ENCODE measurements at places on chromosomes 6 and 20.

GRCh38 chr20:48107560-48107959, 322.3 kb upstream of the SULF2 start:
- no peak for DNase-seq

GRCh38 chr6:20653085-20653479, 118.8 kb downstream of the CDKAL1 start:
- no peak for DNase-seq

DNA sequence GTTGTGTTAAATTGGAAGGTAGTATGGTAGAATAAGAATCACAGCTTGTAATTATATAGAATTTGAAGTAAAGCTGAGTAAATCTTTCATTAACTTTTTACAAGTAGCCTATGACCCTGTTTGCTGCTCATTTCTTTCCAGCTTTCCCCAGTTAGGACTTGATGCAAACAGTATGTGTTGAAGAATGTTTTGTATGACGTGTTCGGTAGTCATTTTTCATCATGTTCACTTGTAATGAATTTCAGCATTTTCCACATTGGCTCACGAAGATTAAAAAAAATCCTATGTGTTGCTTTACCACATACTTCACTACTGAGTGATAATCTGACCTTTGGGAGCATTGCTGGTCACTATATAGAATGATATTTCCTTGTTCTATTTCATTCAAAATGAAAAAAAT, 162.4 kb downstream of the CDKAL1 start:
- no peak for DNase-seq

DNA sequence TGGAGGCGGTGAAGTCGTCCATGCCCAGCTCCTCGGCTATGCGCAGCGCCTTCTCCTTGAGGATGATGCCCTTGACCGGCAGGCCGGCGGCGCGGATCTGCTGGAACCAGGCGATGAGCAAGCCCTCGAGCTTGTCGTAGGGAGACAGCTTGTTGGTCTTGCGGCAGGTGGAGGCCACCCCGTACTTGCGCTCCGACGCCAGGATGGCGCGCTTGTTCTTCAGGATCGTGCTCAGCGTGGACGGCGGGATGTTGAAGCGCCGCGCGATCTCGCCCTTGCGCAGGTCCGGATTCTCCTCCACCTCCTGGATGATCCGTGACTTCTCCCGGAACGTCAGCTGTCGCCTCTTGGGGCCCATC, 435 bp downstream of the CENPB start:
- no peak for DNase-seq

GRCh38 chr20:49575551-49576060, 7.7 kb upstream of the PTGIS start:
- no peak for DNase-seq

DNA sequence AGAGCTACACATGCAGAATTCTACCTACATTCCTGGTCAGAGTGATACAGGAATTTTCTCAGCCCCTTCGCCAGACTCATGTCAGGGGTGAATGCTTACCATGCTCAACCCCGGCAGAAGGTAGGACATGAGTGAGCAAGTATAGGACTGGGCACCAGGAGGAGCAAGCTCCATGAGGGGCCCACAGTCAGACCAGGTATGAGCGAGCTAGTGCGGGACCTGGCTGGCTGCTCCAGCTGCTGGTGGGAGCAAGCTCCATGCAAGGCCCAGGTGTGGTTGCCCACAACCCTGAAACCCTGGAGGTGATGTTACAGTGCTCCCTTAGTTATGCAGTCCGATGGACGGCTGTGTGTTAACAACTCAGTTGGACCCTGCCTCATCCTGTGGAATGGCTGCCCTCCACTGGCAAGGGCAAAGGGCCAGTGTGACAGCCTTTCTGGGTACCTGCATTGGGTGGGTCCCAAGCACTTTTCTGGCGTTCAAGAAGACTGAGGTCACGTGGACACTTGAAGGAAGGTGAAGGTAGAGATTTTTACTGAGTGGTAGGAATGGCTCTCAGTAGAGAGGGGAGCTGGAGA, 503.5 kb upstream of the CITED2 start:
- DNase-seq: no peak

DNA sequence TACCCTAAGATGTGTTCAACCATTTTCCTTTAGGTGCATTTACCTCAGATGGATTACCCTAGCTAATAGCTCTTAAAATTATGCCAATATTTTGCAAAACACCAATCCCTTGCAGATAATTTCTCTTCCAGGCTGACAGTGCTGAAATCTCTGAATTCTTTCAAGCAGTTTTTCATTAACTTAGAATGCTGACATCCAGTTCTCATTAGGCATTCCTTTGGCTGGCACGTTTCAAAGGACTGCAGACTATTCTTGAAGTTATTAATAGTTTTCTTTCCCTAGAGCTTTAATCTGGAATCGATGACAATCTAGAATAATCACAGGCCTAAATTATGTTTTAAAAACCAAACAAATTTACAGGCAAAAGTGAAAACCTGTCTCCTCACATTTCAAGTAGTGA, 68.3 kb downstream of the SMLR1 start:
- no peak for DNase-seq

- DNase-seq: no peak
Measured at GRCh38 chr6:138498629-138499302, 528 bp downstream of the NHSL1 start.

- DNase-seq: no peak
Measured at GRCh38 chr6:147046141-147046877, 157.9 kb upstream of the STXBP5 start.

- peak; percentile 14 for DNase-seq
Measured at GRCh38 chr20:9583151-9583550, 68.8 kb downstream of the LAMP5 start.

GRCh38 chr6:128271527-128271926, 248.9 kb downstream of the PTPRK start:
- DNase-seq: no peak

GRCh38 chr6:134816300-134816699, 133.6 kb downstream of the ALDH8A1 start:
- no peak for DNase-seq

DNA sequence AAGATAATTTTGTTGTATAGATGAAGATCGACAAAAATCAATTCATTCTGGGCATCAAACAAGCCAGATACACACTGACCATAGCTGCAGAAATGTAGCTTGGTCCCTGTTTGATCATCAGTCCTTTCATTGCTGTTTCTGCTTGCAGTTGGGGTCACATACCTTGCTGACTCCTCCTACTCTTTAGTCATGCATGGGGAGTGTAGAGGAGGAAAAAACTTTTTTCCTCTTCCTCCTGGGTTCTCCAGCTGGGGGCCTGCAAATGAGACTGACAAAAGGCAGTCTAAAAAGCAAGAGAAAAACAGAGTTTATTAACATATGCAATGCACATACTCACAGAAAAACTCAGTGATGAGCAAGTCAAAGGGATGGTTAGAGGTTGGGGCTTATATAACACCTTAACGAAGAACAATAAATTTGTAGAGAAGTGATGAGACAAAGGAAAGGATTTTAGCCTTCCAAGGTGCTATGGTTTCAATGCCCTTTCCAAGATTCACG, 105.8 kb downstream of the QRSL1 start:
- no peak for DNase-seq

DNA sequence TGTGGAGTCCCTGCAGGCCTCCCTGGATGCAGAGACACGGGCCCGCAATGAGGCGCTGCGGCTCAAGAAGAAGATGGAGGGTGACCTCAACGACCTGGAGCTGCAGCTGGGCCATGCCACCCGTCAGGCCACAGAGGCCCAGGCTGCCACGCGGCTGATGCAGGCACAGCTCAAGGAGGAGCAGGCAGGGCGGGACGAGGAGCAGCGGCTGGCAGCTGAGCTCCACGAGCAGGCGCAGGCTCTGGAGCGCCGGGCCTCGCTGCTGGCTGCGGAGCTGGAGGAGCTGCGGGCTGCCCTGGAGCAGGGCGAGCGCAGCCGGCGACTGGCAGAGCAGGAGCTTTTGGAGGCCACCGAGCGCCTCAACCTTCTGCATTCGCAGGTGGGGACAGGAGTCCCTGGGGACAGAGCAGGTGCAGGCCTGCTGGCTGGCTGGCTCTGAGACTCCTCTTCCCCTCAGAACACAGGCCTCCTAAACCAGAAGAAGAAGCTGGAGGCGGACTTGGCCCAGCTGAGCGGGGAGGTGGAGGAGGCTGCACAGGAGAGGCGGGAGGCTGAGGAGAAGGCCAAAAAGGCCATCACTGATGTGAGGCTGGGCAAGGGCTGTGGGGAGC, 44.7 kb downstream of the MYH7B start:
- DNase-seq: no peak

DNA sequence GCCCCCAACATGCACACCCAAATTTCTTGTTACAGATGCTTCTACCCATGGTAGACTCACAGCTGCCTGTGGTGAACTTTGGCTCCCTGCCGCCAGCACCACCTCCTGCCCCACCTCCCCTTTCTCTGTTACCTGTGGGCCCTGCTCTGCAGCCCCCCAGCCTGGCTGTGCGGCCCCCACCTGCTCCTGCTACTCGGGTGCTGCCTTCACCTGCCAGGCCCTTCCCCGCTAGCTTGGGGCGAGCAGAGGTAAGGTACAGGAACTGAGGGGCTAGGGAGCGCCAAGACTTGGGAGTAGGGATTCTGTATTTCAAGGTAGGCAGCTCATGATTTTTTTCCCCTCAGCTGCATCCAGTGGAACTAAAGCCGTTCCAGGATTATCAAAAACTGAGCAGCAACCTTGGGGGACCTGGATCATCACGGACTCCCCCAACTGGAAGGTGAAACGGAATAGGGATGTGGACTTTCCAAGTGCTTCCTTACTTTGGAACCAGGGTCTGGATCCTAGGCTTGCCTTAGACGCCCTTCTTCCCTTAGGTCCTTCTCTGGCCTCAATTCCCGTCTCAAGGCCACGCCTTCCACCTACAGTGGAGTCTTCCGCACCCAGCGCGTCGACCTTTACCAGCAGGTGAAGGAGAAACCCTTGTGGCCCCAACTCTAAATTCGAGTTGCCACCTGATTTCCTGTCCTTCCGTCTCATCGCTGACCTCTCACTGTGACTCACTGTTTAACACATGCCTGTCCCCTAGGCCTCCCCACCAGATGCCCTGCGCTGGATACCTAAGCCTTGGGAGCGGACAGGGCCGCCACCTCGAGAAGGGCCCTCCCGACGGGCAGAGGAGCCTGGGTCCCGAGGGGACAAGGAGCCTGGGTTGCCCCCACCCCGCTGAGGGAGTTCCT, 15.5 kb downstream of the BAG6 start:
- DNase-seq: no peak

GRCh38 chr6:114718186-114718585, 375.4 kb upstream of the HS3ST5 start:
- DNase-seq: no peak

DNA sequence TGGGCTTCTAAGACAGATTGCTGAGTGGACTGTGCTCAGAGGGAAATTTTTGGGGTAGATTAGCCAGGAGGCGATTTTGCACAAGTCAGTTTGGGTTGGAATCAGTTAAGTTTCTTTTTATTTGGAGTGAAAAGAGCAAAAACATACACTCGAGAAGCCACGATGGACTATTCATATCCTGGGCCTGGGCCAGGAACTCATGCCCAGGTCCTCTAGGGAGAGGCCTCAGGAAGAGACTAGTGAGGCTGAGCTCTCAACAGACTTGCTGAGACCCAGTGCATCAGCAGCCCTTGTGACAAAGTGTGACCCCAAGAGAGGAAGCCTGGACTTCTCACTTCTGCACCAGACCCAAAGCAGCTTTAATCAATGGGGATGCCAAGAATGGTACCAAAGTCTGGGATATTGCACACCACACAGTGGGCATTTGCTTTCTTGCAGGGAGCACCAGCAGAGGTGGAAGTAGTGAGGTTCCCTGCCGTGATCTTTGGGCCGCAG, 61.6 kb upstream of the MAFB start:
- no peak for DNase-seq

DNA sequence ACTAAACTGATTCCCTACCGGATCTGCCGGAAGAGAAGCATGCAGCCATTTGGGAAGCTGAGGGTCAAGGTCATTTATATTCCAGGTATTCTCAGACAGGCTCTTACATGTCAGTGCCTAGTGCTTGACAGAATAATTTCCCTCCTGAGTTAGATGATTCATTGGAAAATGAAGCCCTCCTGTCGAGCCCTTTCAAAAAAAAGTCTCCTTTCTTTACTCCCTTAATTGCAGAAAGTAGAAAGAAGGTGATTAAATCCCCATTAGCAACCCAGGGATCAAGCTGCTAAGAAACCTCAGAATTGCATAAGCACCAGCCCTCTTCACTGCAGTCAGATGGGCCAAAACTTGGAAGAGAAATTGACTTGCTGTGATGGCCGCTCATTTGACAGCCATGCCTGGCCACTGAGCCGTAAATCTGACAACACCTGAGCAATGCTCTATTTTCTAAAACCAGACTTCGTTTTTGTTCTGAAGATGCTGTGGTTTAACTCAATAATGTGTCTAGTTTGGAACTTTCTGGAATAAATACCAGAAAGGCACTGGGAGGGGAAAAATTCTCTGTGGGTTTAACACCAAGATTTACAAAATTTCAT, 61.0 kb upstream of the ARMH2 start:
- no peak for DNase-seq

DNA sequence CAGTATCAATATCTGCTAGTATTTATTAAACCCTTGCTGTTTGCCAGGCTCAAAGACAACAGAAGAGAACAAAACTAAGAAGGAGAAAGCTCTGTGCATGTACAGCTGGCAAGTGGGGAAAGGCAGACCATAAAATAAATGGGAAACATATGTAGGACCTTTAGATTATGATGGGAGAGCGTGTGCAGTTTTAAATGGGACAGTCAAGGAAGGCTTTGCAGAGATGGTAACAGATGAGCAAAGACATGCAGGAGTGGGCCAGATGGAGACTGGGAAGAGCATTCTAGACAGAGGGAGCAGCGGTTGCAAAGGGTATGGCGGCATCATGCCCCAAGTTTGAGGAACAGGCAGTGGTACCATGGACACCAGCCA, 260.0 kb downstream of the NRN1 start:
- DNase-seq: no peak

- DNase-seq: no peak
Measured at GRCh38 chr6:154752022-154752421, 18.8 kb downstream of the SCAF8 start.

- DNase-seq: no peak
Measured at GRCh38 chr6:44067173-44068139, 59.8 kb downstream of the MRPL14 start.

GRCh38 chr6:107230024-107230423, 114.7 kb upstream of the BEND3 start:
- no peak for DNase-seq

- DNase-seq: no peak
Measured at GRCh38 chr20:23583526-23583925, 15.2 kb upstream of the CST9L start.

- DNase-seq: no peak
Measured at GRCh38 chr6:1519597-1519996, 90.1 kb upstream of the FOXC1 start.

GRCh38 chr6:45430590-45431202, 53.0 kb upstream of the SUPT3H start:
- no peak for DNase-seq

- DNase-seq: no peak
Measured at GRCh38 chr20:48002517-48002970, 217.3 kb upstream of the SULF2 start.

- DNase-seq: no peak
Measured at GRCh38 chr6:166841216-166841615, 115.1 kb downstream of the RNASET2 start.

- DNase-seq: no peak
Measured at GRCh38 chr6:96246563-96246962, 230.8 kb downstream of the FUT9 start.

GRCh38 chr6:49576618-49577017, 26.1 kb downstream of the C6orf141 start:
- DNase-seq: no peak
